Stimulated activated CD8-positive, alpha-beta memory T cell treated with anti-CD3 and anti-CD28 coated beads, Interleukin-15, amount 100 ng/mL, for 24 hours (primary cell): ENCODE measurements at places on chromosomes 12 and 14.

GRCh38 chr14:60485598-60486251 is at the start of gene C14orf39:
Gene C14orf39 (minus strand): TSS chr14:60486063. CDS start chr14:60485078, 985 bp downstream.
- no peak for DNase-seq

DNA sequence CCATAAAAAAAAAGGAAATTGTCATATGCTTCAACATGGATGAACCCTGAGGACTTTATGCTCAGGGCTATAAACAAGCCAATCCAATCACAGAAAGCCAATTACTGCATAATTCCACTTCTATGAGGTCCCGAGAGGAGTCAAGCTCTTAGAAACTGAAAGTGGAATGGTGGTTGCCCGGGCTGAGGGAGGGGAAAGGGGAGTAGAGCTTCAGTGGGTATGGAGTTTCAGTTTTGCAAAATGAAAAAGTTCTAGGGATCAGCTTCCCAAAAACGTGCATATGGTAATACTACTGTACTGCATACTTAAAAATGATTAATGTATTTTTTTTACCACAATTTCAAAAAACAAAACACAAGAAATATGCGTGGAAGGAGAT is 52.0 kb downstream of the RNF34 start:
- no peak for DNase-seq

DNA sequence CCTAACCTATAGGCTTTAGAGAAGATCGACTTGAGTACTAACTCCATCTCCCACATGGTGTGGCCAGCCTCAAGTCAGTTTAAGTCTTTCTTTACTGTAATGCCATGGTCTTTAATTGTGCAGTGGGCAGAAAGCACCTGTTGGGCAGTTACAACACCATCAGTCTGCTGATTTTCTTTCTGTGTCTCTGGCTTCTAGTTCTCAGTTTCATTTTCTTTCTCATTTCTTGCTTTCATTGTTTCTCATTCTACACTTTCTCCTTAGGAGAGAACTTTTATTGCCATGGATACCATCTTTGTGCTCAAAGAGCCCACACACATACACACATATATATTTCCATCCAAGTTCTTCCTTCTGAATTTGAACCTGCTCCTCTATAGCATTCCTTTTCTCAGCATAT is 96.1 kb upstream of the SLC16A7 start:
- DNase-seq: no peak

- no peak for DNase-seq
Measured at GRCh38 chr12:122102331-122102730, 23.8 kb downstream of the MLXIP start.

DNA sequence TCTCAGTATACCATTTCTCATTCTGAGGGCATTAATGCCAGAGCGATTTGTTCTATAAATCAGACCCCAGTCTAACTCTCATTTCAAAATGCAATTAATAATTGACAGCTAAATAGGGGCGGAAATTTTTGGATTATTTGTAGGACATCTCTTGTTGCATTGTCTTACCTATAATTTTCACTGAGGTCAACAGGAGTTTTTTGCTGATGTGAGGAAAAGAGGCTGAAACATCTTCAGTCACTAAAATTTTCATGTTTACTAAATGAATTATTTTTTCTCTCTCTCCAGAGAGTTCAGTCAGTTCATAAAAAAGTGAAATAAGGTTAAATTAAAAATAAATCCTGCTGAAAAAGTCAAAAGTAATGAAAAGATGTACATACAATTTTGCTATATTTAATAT is 295.9 kb downstream of the CCER1 start:
- DNase-seq: no peak

DNA sequence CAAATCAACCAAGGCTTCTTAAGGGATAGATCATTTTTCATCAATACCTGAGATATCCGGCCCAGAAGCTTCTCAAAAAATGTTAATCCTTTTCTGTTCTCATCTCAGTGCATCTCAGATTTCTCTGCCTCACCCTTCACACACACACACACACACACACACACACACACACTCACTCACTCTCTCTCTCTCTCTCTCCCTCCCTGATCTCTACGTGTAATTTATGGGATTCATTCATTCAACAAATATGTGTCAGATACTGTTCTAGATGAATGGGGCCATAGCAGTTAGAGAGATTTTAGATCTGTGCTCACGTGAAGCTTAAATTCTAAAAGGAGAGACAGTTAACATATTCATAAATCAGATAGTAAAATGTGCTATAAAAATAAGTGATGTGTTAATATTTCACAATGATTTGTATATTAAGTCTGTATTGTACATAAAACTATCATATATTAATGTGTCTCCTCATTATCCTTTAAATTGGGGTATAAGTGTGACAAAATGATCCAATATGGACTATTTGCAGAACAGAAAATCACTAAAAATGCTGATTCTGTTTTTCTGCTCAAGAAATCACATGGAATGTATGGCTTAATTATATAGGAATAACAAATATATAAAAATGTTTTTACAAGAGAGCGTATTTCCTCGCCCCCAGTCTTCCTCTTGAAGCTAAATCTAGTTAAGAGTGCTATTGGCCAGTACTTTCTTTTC is 7.3 kb upstream of the FRMD6 start:
- DNase-seq: no peak

DNA sequence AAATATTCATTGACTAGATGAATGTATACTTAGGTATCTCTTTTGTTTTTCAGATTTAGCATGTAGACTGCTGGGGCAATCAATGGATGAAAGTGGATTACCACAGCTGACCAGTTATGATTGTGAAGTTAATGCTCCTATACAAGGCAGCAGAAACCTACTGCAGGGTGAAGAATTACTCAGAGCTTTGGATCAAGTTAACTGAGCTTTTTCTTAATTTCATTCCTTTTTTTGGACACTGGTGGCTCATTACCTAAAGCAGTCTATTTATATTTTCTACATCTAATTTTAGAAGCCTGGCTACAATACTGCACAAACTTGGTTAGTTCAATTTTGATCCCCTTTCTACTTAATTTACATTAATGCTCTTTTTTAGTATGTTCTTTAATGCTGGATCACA is 15.3 kb upstream of the SNAPC1 start:
- DNase-seq: no peak

- DNase-seq: no peak
Measured at GRCh38 chr14:106622200-106622745, 1095.9 kb downstream of the TMEM121 start.

DNA sequence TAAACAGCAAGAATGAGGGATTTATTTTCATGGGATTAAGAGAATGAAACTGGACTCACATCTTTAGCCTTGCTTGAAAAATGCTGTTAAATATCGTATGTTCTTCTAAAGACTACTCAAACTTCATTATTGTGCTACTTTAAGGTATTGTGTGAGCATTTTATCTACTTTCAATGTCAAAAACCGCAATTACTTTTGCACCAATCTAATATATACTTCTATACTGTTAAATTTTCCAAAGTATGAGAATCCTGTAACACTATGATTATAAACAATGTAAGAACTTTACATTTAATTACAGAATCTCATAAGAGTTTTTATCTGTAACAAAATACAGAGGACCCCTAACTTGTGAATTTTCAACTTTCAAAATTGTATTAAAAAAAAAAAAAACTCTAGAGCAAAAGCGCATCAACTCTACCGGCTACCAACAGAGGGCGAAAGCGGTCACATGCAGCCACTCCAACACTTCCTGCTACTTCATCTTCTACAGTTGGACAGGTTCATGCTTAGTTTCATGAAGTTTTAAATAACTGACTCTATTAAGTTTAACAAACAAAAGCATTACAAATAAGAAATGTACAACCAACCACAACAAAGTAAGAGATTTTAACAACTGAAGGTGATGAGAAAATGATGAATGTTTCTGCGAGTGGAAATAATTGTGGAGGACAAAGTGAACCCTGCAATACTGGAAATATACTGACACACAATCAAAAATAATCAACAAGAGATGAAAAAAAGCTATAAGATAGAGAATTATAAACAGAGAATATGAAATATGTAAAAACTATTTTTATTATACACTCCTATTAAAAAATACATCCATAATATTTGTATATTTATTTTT is 210.9 kb downstream of the MED13L start:
- peak; percentile 3 for DNase-seq

- DNase-seq: no peak
Measured at GRCh38 chr12:110739488-110739887, 3.2 kb downstream of the PPP1CC start.

GRCh38 chr14:104967386-104968152 is 10.6 kb downstream of the AHNAK2 start:
- DNase-seq: no peak

DNA sequence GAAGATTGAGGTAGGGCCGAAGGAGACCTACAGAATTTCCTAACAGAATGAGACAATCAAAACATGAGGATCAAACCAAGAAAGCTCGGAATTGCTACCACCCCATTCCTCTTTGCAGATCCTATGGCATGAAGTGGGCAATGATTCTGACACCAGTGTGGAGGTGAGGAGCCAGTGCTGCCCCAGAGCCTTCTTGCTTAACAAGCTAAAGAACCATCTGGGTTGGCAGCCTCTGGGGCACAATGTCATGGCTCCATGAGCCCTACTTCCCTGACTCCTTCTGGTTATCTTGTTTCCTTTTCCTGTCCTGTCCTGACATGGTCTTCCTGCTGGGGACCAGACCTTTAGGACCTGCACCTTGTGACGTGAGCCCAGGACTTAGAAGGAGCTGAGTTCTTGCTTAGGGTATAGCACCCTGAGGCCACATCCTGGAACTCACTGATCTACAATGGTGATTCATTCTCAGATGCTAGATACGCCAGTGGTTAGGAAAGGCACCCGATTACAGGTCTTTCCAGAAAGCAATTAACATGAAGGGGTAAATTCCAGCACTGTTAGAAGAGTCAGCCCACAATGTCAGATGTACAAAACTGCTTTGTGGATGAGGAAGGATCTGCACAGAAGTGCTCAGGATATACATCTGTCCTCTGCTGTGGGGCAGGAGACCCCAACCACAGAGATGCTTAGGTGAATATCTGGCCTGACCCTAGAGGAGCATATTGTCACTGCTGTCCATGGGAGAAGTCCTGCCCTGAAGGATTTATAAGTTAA is 324.2 kb downstream of the ZFP36L1 start:
- peak; percentile 6 for DNase-seq

DNA sequence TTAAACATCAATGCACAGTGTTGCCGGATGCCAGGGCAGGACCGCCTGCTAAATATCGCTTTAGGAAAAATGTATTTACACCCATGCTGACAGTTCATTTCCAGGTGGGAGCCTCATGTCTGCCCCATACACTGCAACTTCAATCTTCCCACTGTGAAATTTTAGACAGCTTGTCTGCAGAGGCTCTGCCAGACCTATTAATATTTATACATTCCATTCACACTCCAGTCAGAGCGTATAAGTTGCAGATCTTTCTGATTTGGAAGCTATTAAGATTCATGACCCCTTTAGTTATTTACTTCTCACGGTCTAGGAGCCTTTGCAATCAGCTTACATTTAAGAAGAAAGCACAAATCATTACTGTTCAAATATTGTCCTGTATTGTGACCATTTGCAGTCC is 357.4 kb downstream of the ATP23 start:
- no peak for DNase-seq
